ENCODE measurements at places on chromosomes 3 and 15. TPM values are rescaled to one million over a fixed set of nuclear protein-coding genes. Genes with fewer than 3 reads are reported as not detected.

LMAN1L gene
- 13.8 TPM for total RNA-seq

UBA3 gene
- 63.5 TPM for total RNA-seq

FSD2 gene
- total RNA-seq: 58.8 TPM

- H3K4me1 ChIP-seq: no peaks in the 10 kb centered on the region
- no peaks in the 10 kb centered on the region for H3K36me3 ChIP-seq
- no peak overlapping the region for H3K4me3 ChIP-seq
These were observed 333.7 kb downstream of the ROBO2 start for GRCh38 chr3:77373619-77374018.

DNA sequence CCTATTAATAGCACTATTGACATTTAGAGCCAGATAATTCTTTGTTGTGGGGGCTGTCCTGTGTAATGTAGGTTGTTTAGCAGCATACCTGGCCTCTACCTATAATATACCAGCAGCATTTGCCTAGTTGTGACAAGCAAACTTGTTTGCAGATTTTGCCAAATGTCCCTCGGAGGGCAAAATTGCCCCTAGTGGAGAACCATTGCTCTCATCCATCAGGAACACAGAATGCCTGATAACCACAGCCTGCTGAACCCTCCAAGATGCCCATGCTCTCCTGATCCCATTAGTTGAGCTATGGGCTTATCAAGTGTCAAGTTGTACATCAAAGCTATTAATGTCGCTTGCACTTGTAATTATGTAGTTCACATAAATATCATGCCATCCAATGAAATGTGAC, 15.0 kb upstream of the KBTBD8 start:
- no peak for DNase-seq
- H3K36me3 ChIP-seq: no peaks in the 10 kb centered on the region
- H3K27ac ChIP-seq: no peak overlapping the region

DNA sequence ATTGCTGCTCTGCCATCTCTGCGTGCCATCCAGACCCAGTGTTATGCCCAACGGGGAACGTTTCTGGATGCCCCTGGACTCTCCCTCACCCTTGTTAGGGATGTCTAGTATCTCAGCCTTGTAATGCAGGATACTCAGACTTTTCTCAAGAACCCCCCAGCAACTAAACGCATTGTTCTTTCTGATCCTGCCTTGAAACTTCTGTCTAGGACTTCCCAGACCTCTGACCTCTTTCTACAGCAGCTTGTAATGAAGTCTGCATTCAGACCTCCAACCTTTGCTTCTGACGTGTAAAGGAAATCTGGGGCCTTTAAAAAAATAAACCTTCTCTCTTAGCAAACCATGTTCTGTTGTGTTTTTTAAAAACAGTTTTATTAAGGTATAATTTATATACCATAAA, 139.5 kb downstream of the KCNAB1 start:
- no peak for DNase-seq
- no peak overlapping the region for H3K4me3 ChIP-seq
- no peak overlapping the region for H3K27ac ChIP-seq
- H3K4me1 ChIP-seq: no peaks in the 10 kb centered on the region

DNA sequence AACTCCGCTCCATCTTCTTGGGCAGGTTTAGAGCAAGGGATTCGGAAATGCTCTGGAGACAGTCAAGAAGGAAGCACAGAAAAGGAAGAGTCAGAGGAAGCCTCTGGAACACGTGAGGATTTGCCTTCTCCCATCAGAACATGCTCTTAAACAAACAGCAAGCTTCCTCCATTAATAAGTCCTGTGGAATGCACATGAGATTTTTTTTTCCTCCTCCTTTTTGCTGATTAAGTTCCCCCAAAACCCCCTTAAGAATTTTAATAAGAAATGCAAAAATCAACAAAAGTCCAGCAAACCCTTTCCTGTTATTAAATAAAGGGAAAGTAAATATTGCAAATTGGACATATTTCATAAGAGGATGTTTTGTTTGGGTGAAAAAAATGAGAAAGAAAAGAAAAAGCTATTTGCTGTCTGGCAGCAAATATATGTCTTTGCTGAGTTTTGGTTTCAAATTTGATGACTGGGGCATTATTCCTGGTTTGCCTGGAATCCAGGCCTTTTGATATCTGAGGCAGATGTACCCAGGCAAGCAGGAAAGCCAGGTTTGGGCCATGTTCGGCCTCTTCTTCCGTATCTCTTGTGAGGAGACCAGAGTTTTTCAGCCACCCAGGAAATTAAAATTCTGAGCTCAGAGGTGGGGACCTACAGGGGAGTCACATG, 7.9 kb upstream of the TSEN2 start:
- H3K4me1 ChIP-seq: no peaks in the 10 kb centered on the region
- H3K36me3 ChIP-seq: no peaks in the 10 kb centered on the region
- H3K27me3 ChIP-seq: no peaks in the 10 kb centered on the region
- no peak overlapping the region for H3K27ac ChIP-seq
- H3K4me3 ChIP-seq: no peak overlapping the region
- DNase-seq: no peak

GRCh38 chr3:9133656-9134055, 115.8 kb downstream of the SRGAP3 start:
- DNase-seq: no peak
- no peaks in the 10 kb centered on the region for H3K36me3 ChIP-seq
- H3K4me3 ChIP-seq: no peak overlapping the region
- H3K27me3 ChIP-seq: no peaks in the 10 kb centered on the region
- H3K4me1 ChIP-seq: no peaks in the 10 kb centered on the region
- H3K27ac ChIP-seq: no peak overlapping the region

- H3K27me3 ChIP-seq: no peaks in the 10 kb centered on the region
- DNase-seq: no peak
- no peak overlapping the region for H3K27ac ChIP-seq
- H3K36me3 ChIP-seq: no peaks in the 10 kb centered on the region
- H3K4me1 ChIP-seq: peaks cover 37% of the 10 kb centered on the region
These were observed 60.6 kb upstream of the GATA2 start for GRCh38 chr3:128553560-128553959.

- H3K27ac ChIP-seq: no peak overlapping the region
- no peak for DNase-seq
- H3K27me3 ChIP-seq: no peaks in the 10 kb centered on the region
These were observed 413.6 kb upstream of the ADAMTS9 start for GRCh38 chr3:65101450-65101849.

DNA sequence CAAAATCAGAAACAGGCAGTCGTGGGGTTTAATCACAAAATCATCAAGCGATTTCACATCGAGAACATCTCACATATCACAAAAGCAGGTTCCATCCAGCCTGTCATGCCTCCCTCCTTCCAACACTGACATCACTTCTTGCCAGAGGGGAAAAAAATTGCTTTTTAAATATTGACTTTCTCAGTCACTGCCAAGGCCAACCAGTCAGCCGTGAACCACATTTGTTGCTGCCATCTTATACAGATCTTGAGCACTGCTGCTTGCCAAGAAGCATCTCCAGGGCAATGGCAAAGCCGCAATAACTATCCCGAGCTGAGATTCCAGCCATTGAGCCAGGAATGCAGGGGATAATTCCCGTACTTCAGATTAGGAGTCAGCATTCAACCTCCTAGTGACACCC, 174.6 kb downstream of the ANXA2 start:
- no peak for DNase-seq
- no peak overlapping the region for H3K27ac ChIP-seq
- no peaks in the 10 kb centered on the region for H3K4me1 ChIP-seq
- no peaks in the 10 kb centered on the region for H3K36me3 ChIP-seq

DNA sequence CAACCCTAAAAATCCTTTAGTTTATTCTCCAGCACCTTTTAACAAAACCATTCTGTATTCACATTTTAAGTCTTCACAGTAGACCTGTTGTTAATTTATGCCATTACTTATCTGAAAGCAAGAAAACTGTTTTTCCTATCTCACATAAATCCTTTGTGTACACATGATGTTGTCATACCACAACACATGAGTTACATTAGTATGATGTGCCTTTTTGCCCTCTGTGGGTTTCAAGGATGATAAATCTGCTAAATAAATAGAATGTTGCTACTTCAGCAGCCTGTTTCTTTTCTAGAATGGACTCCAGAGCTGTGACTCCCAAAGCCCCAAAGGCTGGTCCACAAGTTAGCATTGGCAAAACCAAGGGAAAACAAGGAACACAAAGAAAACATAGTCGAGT, 151.6 kb downstream of the SERPINI1 start:
- H3K27me3 ChIP-seq: no peaks in the 10 kb centered on the region
- no peak for DNase-seq
- no peaks in the 10 kb centered on the region for H3K4me1 ChIP-seq
- no peaks in the 10 kb centered on the region for H3K36me3 ChIP-seq
- no peak overlapping the region for H3K4me3 ChIP-seq

DNA sequence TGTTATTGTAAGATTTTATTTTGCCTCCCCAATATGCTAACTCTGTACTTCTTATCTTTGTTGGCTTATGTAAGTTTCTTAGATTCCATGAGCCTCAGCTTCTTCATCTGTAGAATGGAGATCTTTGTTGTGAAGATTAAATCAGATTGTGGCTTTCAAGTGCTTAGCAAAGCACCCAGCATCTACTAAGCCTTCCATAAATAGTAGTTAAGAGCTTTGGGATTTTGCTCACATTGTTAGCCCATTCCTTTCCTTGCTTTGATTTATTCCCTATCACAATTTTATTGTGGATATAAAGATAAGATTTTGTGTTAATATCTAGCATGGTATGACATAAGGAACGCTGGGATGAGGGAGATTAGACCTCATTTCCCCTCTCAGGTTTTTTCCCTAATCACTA, 501.4 kb downstream of the PYDC2 start:
- no peak overlapping the region for H3K4me3 ChIP-seq

DNA sequence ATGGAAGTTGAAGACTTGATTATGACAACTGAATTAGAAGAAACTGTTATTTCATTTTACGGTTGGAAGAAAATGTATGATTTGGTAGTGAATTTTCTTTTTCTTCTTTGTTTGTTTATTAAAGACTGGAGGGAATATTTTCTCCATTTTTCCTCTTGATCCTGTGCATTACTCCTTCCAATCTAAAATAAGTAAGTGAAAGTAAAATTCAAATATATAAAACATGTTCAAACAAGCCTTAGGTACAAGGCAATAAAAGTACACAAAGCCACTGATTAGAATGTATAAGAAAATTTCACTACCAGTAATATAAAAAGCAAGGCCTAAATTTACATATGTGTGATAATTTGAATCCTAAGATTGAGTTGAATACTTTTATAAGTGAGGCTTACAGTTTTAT, 181.2 kb upstream of the MME start:
- H3K27me3 ChIP-seq: no peaks in the 10 kb centered on the region
- no peaks in the 10 kb centered on the region for H3K4me1 ChIP-seq
- H3K36me3 ChIP-seq: no peaks in the 10 kb centered on the region
- H3K27ac ChIP-seq: no peak overlapping the region
- no peak overlapping the region for H3K4me3 ChIP-seq
- no peak for DNase-seq

- no peaks in the 10 kb centered on the region for H3K4me1 ChIP-seq
- H3K36me3 ChIP-seq: peaks cover 91% of the 10 kb centered on the region
- DNase-seq: no peak
- no peak overlapping the region for H3K4me3 ChIP-seq
- H3K27ac ChIP-seq: no peak overlapping the region
These were observed 38.8 kb downstream of the DNAJC13 start for GRCh38 chr3:132456136-132456535.

- no peaks in the 10 kb centered on the region for H3K4me1 ChIP-seq
- H3K27ac ChIP-seq: no peak overlapping the region
- DNase-seq: peak; percentile 75
These were observed 19.1 kb upstream of the ADGRG7 start for GRCh38 chr3:100590114-100590839.

- H3K27me3 ChIP-seq: no peaks in the 10 kb centered on the region
- H3K4me3 ChIP-seq: no peak overlapping the region
- no peak overlapping the region for H3K27ac ChIP-seq
- H3K36me3 ChIP-seq: no peaks in the 10 kb centered on the region
- no peak for DNase-seq
These were observed 28.2 kb downstream of the PIK3CB start for GRCh38 chr3:138806376-138807080.

- DNase-seq: no peak
- H3K4me1 ChIP-seq: no peaks in the 10 kb centered on the region
- no peak overlapping the region for H3K27ac ChIP-seq
- no peaks in the 10 kb centered on the region for H3K36me3 ChIP-seq
These were observed 76.5 kb downstream of the B3GALNT1 start for GRCh38 chr3:161028555-161029153.

- H3K4me1 ChIP-seq: no peaks in the 10 kb centered on the region
- H3K4me3 ChIP-seq: no peak overlapping the region
- no peak overlapping the region for H3K27ac ChIP-seq
- H3K36me3 ChIP-seq: no peaks in the 10 kb centered on the region
These were observed 122.6 kb upstream of the ARRDC4 start for GRCh38 chr15:97837896-97838295.

DNA sequence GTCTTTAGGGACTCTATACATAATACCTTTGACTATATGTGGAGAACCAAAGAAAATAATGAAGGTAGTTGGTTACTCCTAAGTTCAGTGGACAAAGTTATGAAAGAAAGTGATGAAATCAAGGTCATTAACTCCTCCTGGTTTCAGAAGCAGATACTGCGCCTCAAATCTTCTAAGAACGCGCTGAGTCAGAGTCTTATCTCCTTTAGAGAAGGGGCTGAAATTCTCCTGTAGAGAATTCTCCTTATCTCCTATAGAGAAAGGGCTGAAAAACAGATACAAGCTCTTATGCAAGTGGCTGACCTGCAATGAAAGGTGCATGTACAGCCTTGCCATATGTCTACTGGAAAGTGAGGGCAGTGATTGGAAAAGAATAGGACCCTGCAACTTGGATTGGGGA, 824.2 kb downstream of the NSUN3 start:
- H3K4me3 ChIP-seq: no peak overlapping the region
- no peaks in the 10 kb centered on the region for H3K36me3 ChIP-seq
- H3K27ac ChIP-seq: no peak overlapping the region

GRCh38 chr3:9721015-9721699, 10.4 kb upstream of the BRPF1 start:
- no peak for DNase-seq
- no peaks in the 10 kb centered on the region for H3K36me3 ChIP-seq
- no peaks in the 10 kb centered on the region for H3K27me3 ChIP-seq
- H3K27ac ChIP-seq: no peak overlapping the region

- no peak overlapping the region for H3K4me3 ChIP-seq
- H3K27me3 ChIP-seq: no peaks in the 10 kb centered on the region
- H3K4me1 ChIP-seq: no peaks in the 10 kb centered on the region
- peak overlapping the region; percentile 71 for H3K27ac ChIP-seq
- H3K36me3 ChIP-seq: no peaks in the 10 kb centered on the region
These were observed 266.6 kb upstream of the ICE2 start for GRCh38 chr15:60745469-60746061.

Data from right atrium auricular region (tissue), 2 donors.